Glutamatergic neuron (in vitro differentiated cells): ENCODE measurements at places on chromosomes 12 and 14.

- DNase-seq, result no peak
Observed at GRCh38 chr14:22084393-22085281, 411.0 kb upstream of the OR4E1 start.

- no peak for DNase-seq
Observed at GRCh38 chr14:68506645-68507419, 286.0 kb downstream of the ZFP36L1 start.

DNA sequence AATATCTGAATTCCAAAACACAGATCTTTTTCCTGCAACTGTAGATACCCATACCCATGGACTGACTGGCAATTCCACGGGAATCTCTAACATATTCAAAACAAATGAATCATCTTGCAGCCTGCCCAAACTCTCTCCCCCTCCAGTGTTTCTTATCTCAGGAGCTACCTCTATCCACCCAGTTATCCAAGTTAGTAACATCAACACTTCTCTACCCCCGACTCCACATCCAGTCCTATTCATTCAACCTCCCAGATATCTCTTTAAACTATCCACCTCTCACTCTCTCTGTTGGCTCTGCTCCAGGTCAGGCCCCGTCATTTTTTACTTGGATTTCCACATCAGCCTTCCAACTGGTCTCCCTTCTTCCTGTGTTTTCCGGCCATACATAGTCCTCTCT, 6.7 kb upstream of the KCNH5 start:
- no peak for DNase-seq

DNA sequence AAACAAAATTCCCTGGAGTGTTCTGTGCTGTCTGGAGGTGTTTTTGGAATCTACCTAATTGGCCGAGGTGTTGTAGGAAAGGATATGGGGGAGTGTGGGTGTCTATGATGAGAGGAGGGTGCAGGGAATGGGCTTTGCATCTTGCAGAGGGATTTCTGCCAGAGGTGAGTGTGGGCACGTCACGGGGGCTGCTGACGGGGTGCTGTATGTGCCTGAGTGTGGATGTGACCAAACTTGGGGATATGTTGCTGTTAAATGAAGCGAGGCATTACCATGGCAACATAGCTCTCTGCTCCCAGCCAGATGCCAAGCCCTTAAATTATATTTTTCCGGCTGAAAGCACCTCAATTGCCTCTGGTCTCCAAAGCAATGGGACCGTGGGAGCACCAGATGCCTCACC, 44.3 kb upstream of the SPTLC2 start:
- no peak for DNase-seq
